ENCODE measurements at places on chromosomes 2 and 18.

DNA sequence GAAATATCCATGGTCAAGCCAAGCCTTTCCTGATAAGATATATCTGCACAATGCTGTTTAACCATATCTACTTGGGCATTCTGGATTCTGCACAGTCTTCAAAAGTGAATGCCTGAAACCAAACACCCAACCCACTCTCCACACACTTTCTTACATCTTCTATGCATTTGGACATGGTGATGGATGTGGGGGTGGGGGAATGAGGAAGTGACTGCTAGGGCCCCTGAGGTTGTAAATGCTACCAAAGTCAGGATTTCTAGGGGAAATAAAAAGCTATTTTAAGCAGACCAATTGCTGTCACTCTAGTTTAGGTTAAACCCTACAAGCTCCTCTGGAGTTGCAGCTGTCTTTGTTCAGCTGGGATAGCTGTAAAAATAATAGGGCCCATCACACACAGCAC is 26.7 kb upstream of the TGFA start:
- no peak for DNase-seq

DNA sequence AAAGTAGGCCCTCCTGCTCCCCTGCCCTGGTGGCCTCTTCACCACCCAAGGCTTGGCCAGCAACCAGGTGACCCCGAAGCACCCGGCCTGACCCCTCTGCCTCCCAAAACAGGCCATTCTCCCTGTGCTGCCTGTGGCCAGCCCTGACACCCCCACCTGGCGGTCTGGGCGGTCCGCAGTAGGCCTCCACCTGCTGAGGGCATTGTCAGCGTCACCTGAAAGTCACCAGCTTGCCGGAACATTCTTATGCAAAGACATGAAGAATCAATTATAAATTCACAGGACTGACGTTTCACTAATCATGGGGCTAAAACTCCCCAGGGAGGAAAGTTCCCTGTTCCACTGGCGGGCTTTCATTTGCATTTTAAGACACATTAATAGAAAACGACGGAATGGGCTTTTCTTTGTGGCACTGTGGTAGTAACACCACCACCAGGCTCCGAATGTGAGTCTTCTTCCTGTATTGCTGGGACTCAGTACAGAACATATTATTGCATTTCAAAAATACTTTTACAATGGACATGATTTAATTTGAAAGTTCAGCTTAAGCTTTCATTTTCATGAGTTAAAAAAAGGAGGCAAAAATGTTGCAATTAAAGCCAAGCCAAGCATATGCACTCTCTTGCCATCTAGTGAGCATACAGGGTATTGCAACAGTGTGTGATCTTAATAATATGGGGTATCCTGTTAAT is 57.4 kb downstream of the ADI1 start:
- peak; percentile 70 for DNase-seq

DNA sequence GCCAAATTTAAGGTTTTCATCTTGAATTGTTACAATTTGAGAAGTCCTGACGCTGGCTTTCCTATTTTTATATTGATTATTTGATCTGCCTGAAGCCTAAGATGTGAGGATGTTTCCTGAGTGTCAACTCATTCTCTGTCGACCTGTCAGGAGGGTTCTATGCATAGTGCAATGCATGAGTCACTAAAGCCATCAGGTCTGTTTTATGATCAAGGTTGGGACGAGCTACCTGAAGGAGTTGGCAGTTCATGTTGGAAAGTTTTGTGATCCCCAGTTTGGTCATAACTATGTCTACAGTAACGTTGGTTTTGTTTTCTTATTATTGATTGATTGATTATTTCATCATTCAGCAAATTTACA is 71.2 kb downstream of the NABP1 start:
- DNase-seq = no peak

DNA sequence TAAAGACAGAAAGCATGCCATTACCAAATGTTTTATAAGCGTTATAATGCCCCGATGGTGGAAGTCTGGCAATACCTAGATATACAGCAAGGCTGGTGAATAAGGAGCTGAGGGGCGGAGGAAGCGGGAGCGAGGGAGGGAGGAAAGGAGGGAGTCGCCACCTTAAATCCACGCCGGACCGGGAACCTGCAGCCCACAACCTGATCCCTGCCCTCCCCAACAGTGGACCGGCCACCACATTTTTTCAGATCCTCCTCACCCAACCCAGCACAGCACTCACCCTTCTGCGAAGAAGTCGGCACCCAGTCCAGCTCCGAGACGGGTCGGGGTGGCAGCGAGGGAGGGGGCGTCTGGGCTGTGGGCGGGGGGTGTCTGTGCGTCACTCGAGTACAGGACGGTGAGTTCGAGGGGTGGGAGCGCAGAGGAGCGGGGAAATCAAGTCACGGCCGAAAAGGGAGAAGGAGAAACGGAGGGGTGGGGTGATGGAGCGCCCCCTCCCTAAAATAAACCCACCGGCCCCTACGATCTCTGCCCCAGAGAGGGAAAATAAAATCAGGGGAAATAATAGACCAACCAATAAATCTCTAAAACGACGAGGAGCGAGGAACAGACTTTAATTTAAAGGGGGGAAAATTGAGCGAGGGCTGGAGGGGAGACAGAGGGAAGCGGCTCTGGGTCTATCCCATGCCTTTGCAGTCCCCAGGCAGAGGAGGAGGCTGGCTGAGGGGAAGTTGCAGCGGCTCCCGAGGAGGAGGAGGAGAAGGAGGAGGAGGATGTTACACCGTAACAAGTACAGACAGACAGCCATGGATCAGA is 96.5 kb upstream of the SERTAD2 start:
- peak; percentile 62 for DNase-seq

DNA sequence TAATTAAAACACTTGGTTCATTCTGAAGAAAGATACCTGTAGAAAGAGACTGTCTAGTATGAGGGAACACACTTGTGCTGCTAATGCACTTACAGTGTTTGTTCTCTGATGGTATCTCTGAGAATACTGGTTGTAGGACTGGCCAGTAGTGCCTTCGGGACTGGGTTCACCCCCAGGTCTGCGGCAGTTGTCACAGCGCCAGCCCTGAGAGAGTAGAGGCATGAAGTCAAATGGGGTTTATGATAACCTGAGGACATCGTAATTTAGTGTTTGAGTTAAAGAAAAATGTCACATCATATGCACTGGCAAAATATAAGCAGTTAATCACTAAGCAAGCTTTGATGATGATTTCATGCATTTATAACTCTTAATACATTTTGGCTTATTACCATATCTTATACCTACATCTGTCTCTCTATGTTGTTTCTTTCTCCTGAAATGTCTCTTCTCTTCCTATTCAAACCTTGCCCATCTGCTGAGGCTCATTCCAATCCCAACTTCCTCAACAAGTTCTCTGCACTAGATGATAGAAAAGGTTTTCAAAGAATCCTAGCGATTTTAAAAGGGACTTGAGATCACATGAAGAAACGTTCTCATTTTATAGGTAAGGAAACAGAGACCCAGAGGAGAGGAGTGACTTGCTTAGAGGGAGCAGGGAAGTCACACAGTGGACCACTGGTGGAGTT is 50.2 kb downstream of the ATIC start:
- peak; percentile 33 for DNase-seq

- DNase-seq = no peak
These were observed 63.1 kb downstream of the SPOPL start for GRCh38 chr2:138564586-138565229.

DNA sequence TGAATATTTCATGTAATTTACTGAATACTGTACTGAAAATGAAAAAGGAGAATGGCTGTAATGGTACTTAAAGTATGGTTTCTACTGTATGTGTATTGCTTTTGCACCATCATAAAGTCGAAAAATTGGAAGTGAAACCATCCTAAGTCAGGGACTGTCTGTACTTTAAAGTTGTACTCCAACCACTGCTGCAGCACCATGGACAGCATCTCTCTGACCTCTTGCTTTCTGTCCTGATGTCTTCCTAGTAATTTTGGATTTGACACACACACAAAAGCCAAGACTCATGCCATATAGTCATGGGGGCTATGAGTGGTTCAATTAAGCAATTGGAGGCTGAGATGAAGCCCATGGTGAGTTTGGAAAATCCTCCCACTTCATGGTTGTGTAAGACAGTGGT is 256.3 kb upstream of the PKDCC start:
- peak; percentile 52 for DNase-seq

GRCh38 chr18:71405169-71405809 is 1116.4 kb downstream of the SOCS6 start:
- DNase-seq = no peak

DNA sequence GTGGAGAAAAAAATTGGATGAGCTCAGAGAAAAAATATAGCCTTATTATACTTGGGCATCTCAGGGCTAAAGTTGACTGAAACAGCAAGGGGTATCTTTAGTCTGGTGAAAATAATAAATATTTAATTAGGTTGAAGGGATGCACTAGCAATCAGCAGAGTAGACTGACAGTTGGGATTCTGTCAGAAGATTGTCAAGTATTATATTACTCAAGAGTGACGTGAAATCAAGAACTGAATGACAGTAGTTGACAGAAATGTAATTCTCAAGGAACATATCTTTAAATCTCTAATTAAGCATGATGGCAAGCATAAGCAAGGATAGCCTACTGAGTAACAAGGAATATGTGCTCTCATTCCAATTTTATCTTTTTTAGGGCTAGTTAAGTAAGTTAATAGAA is 1301.1 kb downstream of the DSC3 start:
- no peak for DNase-seq

- no peak for DNase-seq
These were observed 23.3 kb downstream of the SCG2 start for GRCh38 chr2:223578846-223579245.

GRCh38 chr18:62610351-62610700 is 87.5 kb downstream of the ZCCHC2 start:
- DNase-seq = no peak

- no peak for DNase-seq
These were observed 13.5 kb downstream of the MALL start for GRCh38 chr2:110101901-110102803.

DNA sequence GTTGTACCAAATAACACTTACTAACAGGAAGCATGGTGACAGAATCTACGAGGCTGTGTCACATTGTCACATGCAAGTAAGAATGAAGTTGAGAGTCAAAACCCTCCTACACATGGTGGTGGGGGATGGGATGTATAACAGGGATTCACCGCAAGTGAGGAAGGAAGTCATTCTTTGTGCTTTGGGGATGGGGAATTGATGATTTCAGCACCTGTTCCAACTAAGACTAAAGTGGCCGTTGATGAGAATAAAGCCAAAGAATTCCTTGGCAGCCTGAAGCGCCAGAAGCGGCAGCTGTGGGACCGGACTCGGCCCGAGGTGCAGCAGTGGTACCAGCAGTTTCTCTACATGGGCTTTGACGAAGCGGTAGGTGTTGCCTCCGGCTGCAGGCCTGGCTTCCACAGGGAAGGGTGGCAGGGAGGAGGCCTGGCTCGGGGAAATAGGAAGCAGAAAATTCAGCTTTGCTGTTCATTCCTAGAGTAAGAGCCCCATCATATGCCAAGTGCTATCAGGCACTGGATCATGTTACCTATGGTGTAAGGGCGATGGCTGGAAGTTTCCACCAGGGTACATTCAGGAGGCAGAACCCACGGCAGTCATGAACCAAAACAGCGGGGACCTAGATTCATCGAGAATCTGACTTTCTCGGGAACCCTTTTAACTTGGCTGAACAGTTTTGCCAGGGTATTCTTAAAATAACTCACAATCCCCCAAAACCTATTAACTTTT is 120.3 kb downstream of the UXS1 start:
- DNase-seq = no peak

GRCh38 chr2:94874277-94874997 is 3.2 kb downstream of the TEKT4 start:
- DNase-seq = peak; percentile 4

DNA sequence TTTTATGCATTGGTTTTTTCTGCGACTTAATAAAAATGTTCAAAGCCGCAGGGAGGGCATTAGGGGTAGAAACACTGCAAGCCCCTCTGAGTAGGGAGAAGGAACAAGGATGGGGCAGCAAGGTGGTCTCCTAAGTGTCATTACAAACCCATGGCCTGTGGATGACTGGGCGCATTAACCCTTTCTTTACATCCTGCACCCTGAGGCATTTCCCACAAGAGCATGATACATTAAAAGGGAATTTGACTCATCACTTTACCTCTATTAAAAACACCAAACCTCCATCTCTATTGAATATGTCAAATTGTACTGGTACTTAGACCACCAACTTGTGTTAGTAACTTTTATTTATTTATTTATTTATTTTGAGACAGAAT is 112.5 kb downstream of the VIT start:
- DNase-seq = no peak

DNA sequence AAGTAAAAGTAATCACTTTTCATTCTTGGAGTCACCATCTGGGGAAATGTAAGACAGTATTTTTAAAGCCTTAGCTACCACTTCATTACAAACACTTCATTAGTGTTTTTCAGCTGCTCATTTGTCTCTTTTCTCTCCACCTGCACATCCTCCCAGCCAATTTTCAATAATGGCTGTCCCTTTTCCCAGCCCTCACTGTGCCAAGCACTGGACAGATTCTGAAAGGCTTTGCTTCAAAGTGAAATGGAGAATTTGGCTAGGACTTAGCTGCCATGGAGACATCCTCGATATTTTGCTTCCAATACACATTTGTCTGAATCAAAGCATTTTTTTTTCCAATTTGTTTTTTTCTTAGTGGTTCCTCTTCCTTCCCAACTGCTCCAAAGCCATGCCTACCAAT is 272.4 kb upstream of the NRXN1 start:
- DNase-seq = no peak

GRCh38 chr18:23618862-23619387 is 32.6 kb upstream of the NPC1 start:
- peak; percentile 23 for DNase-seq

GRCh38 chr2:67083951-67084350 is 313.2 kb upstream of the ETAA1 start:
- peak; percentile 35 for DNase-seq

DNA sequence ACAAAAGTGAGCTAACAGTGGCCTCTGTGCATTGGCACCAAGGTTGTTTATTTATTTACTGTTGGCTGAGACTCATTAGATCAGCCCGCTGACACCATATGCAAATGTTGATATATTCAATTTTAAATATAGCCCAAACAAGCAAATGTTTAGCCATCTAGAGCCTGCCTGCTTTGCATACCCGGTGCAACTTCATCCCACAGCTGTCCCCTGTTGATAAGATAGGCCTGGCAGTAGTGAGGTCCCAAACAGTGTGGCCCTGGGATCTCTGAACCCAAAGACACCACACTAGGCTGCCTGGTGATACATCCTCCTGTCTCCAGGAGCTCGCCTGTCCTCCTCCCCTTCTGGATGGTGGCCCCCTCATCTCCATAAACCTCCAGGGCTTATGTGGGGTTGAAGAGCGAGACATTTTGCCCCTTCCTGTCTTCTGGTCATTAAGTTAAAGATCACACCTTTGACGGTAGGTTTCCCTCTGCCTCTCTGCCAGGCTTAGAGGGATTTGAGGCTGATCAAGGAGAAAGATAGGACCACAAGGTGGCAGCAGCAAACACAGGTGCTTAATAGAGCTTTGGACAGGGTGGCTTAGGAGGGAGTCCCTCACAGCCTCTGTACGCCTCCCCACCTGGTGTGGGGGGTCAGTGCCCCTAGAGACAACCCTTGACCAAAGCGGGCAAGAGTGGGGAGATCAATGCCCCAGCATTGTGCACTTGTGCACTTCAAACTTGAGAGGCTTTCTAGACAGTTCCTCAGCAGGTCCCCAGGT is 23.7 kb upstream of the MYO5B start:
- DNase-seq = peak; percentile 36
